Stimulated activated CD8-positive, alpha-beta memory T cell treated with anti-CD3 and anti-CD28 coated beads, Interleukin-15, amount 100 ng/mL, for 24 hours (primary cell): ENCODE measurements at places on chromosomes 1 and 21.

DNA sequence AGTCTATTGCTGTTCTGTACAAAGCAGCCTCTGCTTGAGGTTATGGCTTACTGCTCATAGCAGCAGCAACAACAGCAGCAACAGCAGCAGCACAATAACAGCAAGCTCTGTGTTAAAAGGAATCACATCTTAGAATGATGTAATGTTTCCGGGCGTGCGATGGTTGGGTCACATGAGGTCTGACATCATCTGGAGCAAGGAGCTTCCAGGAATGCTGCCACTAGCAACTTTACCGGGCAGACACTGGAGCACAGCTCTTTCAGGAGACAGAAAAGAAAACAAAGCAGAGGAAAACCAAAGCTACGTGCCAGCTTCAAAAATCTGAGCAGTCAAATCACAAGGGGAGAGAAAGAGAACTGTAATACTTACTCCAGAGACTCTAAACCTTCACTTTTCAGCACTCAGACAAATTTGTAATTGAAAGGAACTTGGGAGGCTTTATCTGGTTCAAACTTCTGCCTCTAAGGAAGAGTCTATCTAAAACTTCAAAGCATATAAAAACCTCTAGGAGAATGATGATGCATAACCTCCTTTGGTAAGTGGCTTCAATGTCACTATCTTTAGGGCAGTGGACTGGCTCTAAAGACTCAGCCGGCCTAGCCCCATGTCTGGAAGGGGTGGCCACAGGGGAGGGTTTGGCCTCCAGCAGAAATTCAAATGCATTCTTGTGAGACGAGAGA is 28.3 kb upstream of the RAB3GAP2 start:
- no peak for DNase-seq

- no peak for DNase-seq
Measured at GRCh38 chr1:186999506-186999905, 170.8 kb downstream of the PLA2G4A start.

GRCh38 chr1:108050911-108051629 is 86.1 kb upstream of the VAV3 start:
- no peak for DNase-seq

DNA sequence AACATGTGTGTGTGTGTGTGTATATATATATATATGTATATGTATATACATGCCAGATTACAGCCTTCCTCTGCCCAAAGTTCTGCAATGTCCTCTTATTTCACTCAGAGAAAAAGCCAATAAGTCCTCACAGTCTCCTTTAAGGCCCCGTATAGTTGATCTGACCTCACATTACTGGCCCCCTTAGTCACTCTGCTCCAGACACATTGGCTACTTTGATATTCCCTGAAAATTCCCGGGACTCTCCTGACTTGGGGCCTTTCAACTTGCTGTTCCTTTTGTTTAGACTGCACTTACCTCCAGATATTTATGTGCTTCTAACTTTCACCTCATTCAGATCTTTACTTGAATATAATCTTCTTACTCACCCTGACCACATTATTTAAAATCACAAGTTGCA is 4.2 kb upstream of the BSDC1 start:
- DNase-seq = no peak

DNA sequence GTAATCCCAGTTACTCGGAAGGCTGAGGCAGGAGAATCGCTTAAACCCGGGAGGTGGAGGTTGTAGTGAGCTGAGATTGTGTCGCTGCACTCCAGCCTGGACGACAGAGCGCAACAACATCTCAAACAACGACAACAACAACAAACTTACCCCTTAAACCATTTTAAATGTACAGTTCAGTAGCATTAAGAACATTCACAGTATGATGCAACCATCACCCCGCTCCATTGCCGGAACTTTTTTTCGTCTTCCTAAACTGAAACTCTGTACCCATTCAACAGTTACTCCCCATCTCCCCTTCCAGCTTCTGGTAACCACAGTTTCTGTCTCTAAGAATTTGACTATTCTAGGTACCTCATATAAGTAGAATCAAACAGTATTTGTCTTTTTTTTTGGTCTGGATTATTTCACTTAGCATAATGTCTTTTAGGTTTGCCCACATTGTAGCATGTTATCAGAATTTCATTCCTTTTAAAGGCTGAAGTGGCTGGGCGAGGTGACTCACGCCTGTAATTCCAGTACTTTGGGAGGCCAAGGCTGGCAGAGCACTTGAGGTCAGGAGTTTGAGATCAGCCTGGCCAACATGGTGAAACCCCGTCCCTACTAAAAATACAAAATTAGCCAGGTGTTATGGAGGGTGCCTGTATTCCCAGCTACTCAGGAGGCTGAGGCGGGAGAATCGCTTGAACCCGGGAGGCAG is 19.6 kb downstream of the CA6 start:
- no peak for DNase-seq

- DNase-seq = no peak
Measured at GRCh38 chr1:239858529-239858928, 233.2 kb upstream of the FMN2 start.
